ENCODE measurements at places on chromosomes 4 and X.

GRCh38 chr4:152972821-152973628, 36.9 kb downstream of the FHDC1 start:
- peak; percentile 86 for DNase-seq

- no peak for DNase-seq
Observed at GRCh38 chr4:141999446-142000143, 363.2 kb downstream of the IL15 start.

- DNase-seq: no peak
Observed at GRCh38 chrX:17592117-17592516, 145.2 kb upstream of the SCML1 start.

- no peak for DNase-seq
Observed at GRCh38 chr4:189124791-189125190, 815.9 kb upstream of the FRG1 start.

DNA sequence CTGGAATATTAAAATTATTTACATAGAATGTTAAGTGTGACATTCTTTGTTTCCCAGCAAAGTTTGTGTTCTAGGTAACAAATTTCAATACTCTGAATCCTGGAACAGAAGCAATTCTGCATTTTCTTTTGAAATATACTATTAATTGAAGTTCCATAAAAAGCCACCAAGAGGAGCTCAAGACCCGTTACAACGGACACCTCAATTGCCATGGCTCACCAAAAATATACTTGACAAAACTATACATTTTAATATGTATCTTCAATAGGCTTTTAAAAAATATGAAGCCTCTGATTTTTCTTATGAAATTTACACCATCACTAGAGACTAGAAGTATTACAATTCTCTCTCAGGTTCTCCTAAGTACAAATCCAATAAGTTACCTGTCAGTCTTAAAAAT, 111.4 kb downstream of the NYX start:
- no peak for DNase-seq

DNA sequence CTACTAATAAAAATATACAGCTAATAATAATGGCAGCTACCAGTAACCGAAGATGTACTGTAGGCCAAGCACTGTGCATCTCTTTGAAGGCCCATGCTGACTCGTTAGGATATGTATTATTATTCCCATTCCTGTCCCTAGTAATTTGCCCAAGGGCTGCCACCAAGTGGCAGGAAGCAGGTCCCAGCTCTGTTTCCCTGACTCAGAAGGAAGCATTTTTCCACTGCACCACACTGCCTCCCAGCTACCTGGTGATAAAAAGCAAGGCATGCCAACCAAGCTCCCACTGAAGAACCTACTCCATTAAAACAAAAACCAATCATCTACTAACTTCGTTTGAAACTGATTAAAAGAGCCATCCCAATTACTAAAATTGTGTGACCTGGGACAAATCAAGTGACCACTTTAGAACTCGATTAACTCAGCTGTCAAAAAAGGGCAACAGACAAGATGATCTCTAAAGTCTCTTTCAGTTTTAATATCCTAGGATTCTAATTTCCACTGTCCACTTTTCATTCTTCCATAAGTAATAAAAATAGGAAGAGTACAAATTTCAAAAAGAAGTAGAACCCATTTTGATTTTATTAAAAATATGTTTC, 24.3 kb upstream of the PGM2 start:
- no peak for DNase-seq

DNA sequence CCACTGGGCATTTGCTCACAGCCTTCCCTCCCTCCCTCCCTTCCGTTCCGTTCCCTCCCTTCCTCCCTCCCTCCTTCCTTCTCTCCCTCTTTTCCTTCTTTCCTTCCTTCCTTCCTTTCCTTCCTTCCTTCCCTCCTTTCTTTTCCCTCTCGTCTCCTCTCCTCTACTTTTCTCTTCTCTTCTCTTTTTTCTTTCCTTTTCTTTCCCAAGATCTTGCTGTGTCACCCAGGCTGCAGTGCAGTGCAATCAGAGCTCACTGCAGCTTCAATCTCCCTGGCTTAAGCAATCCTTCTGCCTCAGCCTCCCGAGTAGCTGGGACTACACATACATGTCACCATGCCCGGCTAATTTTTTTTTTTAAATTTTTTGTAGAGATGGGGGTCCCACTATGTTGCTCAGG, 26.7 kb upstream of the ING2 start:
- no peak for DNase-seq

- DNase-seq: no peak
Observed at GRCh38 chrX:119497185-119497584, 28.9 kb downstream of the SLC25A5 start.

DNA sequence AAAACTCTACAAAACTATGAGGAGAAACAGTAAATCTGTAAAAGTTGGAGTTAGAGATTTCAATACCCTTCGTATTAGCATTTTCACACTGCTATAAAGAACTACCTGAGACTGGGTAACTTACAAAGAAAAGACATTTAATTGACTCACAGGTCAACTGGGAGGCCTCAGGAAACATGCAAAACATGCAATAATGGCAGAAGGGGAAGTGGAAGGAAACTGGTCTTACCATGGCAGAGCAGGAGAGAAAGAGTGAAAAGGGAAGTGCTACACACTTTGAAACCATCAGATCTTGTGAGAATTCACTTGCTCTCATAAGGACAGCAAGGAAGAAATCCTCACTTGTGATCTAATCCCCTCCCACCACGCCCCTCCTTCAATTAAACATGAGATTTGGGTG, 949.9 kb downstream of the TECRL start:
- no peak for DNase-seq

GRCh38 chr4:42401171-42401570, 3.9 kb downstream of the SHISA3 start:
- DNase-seq: no peak

DNA sequence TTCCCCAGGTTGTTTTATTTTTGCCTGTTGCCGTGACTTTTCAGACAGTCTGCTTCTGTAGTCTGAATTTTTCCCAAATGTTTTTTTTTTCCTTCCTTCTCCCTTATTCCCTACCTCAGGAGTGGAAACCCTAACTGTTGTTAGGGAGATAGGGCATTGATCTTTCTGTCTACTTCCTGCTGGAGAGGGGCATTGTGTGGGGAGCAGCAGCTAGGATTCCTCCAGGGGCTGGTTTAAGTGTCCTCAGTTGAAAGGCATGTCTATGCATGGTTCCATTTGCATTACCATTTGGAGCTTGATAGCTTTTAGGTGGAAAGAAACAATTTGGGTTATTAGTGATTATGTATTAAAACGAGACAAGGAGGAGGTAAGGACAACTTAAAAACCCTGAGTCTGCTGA, 383.9 kb downstream of the DCAF12L2 start:
- no peak for DNase-seq

DNA sequence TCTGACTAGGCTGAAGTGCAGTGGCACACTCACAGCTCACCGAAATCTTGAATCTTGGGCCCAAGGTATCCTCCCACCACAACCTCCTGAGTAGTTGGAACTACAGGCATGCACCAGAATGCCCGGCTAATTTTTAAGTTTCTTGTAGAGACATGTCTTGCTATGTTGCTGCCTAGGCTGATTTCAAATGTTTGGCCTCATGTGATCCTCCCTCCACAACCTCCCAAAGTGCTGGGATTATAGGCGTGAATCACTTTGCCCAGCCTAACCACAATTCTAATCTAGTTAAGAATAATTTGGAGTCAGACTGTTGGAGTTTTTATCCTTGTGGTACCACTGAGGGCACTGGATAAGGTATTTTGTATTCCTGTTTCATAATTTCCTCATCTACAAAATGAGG, 317.5 kb upstream of the AGA start:
- DNase-seq: no peak

- DNase-seq: no peak
Observed at GRCh38 chr4:119035951-119036737, 99.5 kb upstream of the MYOZ2 start.

DNA sequence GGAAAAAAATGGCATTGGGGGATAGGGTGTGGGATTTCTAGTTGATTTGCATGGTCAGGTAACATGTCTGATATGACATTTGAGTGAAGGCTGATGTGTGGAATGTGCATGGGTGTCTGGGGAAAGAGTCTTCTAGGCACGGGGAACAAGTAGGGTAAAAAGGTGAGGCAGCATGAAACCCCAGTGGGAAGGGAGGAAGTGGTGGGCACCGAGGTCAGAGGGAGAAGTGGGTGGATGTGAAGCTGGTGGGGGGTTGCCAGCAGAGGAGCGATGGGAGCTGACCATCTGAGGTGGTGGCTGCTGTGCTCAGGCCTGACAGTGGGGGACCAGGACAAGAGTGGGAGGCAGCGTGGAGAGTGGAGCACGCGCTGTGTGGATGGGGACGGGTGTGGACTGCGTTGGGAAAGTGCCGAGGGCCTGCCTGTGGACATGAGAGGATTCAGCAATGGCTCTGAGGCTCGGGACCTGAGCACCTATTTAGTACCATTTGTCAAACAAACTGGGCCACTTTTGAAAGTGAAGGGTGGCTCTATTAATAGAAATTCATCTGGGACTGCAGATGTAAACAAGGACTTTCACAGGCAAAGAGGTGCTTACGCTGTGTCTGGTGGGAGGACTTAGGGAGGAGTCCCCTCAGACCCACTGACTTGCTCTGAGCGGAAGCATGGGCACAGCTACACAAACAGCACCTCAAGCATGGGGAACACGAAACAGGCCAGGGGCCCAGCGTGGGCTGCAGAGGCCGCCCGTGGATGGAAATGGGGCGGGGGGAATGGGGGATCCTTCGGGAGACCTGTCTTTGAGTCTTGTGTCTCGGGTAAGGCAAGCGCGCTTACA, 16.7 kb upstream of the S100P start:
- no peak for DNase-seq

GRCh38 chr4:159434114-159434870, 331.4 kb downstream of the RAPGEF2 start:
- DNase-seq: no peak

- no peak for DNase-seq
Observed at GRCh38 chr4:168995537-168996295, 14.3 kb downstream of the CBR4 start.

DNA sequence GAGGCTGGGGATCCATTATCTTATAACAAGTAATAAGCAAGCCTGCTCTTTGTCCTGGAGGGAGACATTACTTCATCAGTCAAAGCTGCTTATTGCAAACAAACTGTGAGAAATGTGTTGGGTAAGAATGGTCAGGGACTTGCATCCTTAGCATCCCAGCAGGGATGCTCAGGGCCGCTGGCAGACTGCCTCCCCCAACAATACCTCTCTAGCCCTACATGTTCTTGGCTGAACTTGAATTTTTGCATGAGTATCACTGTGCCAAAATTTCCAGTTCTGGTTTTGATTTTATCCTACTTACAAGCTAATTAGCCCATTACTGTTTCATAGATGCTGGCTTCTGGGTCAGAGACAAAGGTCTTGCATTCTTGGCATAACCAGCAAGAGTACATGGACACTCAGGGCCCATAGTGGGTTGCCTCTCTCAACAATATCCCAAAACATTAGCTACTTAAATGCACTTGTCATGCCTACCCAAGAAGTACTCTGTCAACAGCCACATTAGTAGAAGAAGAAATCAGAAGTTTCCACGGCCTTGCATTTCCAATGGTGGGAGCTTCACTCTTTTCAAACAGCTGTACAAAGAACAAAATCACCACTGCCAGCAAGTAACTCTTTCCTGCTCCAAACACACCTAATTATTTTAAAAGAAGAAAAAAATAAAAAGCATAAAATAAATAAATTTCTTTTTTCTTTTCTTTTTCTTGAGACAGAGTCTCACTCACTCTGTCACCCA, 41.9 kb upstream of the NEUROG2 start:
- no peak for DNase-seq

GRCh38 chr4:105106426-105106825, 40.2 kb upstream of the TET2 start:
- no peak for DNase-seq

- DNase-seq: no peak
Observed at GRCh38 chr4:56086561-56086960, 137.8 kb downstream of the CEP135 start.

GRCh38 chr4:30716158-30716557, 4.0 kb upstream of the PCDH7 start:
- DNase-seq: no peak

DNA sequence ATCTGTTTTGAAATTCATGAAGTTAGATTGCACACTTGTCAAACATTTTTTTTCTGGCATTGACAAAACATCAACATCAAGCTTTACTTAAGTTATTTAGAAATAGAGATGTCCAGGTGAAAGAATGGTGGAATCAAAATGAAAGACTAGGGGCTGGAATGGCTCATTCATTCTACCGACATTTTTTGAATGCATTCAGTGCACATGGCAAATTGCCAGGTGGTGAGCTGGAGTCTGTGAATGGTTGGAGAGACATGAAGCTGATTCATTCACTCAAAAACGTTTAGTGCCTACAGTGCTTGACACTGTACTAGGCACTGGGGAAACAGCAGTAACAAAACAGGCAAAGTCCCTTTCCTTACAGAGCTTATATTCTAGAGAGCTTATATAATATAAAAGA, 292.4 kb downstream of the PPP1R2C start:
- DNase-seq: no peak

- no peak for DNase-seq
Observed at GRCh38 chr4:172850838-172851237, 317.8 kb upstream of the GALNT7 start.

DNA sequence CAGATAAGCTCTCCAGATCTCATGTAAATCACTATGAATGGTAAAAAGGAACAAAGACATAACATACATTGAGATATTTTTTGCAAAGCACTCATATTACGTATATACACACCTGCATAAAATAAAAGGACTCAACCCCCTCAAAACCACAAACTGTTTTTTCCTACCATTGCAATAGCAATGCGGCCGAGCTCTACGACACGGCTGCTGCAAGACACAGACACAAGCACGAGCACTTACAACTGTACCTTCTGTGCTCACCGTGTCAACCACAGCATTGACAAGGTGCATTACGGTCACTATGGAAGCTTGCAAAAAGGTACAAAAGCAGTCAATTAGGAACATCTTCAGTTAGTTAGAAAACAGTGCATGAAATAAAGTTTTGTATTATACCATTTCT, 37.1 kb upstream of the MTNR1A start:
- DNase-seq: no peak

GRCh38 chr4:146443525-146443924, 78.2 kb downstream of the SLC10A7 start:
- DNase-seq: no peak

GRCh38 chrX:39591099-39591498, 506.7 kb downstream of the BCOR start:
- DNase-seq: no peak

DNA sequence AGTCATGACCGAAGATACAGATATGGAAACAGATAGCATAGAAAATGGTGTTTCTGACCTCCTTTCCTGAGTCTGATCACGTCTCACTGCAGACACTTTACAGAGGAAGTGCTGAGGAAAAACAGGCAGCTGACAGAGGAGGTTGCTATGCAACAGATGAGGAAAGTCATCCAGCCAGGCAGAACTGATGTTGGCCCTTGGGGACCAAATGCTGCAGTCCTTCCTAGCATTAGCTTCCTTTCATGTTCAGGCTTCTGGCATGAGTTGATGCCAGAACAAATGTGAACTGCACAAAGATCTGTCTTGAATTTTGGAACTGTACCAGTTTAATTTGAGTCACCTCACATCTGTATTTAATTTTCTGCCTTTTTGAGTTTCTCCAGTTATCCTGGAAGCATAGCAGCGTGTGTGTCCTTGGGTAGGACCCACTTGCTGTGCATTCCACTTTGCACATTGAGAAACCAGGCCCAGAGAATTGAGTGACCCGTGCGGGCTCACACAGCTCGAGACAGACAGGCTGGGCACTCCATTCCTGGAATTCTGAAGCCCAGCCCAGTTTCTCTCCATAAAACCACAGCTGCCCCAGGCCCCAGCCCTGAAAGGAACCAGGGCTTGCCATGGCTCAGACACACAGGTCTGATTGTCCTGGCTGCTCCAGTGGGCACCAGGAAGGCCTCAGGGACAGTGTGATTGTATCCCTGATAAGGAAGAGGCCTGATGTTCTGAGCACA, 1.4 kb upstream of the MAGED1 start:
- DNase-seq: peak; percentile 67
